Lower lobe of right lung (tissue), 2 donors: ENCODE measurements at places on chromosomes 1 and 21.

- H3K4me3 ChIP-seq, result no peak overlapping the region
- no peak for DNase-seq
- no peaks in the 10 kb centered on the region for H3K36me3 ChIP-seq
- H3K4me1 ChIP-seq, result no peaks in the 10 kb centered on the region
These were observed 6.8 kb downstream of the CDCA8 start for GRCh38 chr1:37699147-37699546.

GRCh38 chr1:1835546-1835945, 55.3 kb downstream of the GNB1 start:
- no peak overlapping the region for H3K27ac ChIP-seq
- no peaks in the 10 kb centered on the region for H3K27me3 ChIP-seq
- no peak overlapping the region for H3K4me3 ChIP-seq
- peaks cover 46% of the 10 kb centered on the region for H3K36me3 ChIP-seq

DNA sequence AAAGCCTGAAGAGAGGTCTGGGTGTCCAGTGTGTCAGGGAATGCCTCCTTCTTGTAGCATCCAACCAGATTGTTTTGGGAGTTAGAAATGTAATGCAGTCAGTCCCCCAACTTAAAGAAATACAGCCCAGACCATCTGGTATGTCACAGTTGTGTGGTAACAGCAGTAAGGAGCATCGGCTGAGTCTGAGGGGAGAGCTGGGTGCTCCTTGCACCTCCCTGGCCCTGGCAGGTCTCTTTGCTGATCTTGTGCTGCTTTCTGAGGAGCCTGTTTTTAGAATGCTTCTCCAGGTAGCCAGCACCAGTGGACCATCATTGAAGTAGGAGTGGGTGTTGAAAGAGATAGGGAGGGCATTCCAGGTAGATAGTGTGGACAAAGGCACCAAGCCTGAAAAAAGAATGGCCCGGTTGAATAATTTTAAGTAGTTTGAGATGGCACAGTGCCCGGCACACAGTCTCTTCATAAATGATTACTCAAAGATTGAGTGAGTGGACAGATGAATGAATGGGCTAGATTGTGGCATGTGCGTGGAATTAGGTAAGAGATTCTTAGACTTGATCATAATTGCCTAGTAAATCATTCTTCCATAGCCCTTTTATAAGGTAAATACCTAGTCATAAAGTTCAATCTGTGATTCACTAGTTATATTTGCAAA, 46.5 kb downstream of the LAMC1 start:
- DNase-seq, result peak; percentile 52
- H3K36me3 ChIP-seq, result no peaks in the 10 kb centered on the region
- H3K27ac ChIP-seq, result peak overlapping the region; percentile 0
- H3K4me3 ChIP-seq, result no peak overlapping the region
- no peaks in the 10 kb centered on the region for H3K27me3 ChIP-seq

GRCh38 chr1:161784968-161785367, 18.8 kb downstream of the ATF6 start:
- H3K36me3 ChIP-seq, result peaks cover 84% of the 10 kb centered on the region
- no peaks in the 10 kb centered on the region for H3K27me3 ChIP-seq
- no peak overlapping the region for H3K27ac ChIP-seq
- no peak for DNase-seq
- H3K4me3 ChIP-seq, result no peak overlapping the region
- no peaks in the 10 kb centered on the region for H3K4me1 ChIP-seq

DNA sequence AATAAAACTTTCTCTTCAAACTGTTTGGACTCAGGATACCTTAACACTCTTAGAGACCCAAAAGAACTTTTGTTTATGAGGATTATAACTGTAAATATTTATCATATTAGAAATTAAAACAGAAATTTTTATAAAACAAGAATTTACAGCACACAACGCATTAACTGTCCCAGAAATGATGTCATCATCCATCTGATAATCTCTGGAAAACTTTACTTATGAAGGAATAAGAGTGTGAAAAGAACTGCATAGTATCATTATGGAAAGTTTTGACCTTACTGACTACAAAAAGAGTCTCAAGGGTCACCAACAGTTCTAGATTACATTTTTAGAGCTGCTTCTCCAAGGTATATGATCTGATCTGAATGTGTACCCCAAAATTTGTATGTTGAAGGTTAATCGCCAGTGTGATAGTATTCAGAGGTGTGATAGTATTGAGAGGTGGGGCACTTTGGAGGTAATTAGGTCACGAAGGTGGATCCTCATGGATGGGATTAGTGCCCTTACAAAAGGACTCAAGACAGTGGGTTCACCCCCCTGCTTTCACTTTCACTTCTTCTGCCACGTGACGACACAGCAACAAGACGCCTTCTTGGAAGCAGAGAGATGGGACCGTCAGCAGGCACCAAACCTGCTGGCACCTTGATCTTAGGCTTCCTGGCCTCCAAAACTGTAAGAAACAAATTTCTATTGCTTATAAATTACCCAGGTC, 95.7 kb upstream of the NR5A2 start:
- H3K27ac ChIP-seq, result no peak overlapping the region
- H3K4me1 ChIP-seq, result no peaks in the 10 kb centered on the region
- no peaks in the 10 kb centered on the region for H3K27me3 ChIP-seq
- H3K36me3 ChIP-seq, result no peaks in the 10 kb centered on the region

DNA sequence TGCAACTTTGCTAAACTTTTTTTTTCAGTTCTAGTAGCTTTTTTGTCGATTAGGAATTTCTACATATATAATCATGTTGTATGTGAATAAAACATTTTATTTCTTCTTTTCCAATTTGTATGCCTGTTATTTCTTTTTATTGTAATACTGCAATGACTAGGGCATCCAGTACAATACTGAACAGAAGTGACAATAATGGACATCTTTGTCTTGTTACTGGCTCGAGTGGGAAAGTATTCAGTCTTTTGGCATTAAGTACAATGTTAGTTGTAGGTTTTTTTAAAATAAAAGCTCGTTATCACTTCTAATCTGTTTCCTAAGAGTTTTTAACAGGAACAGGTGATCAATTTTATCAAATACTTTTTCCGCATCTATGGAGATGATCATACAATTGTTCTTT, 9.8 kb downstream of the STPG1 start:
- H3K27ac ChIP-seq, result no peak overlapping the region
- H3K4me1 ChIP-seq, result no peaks in the 10 kb centered on the region
- DNase-seq, result no peak
- no peaks in the 10 kb centered on the region for H3K36me3 ChIP-seq

GRCh38 chr1:67664048-67664447, 21.0 kb upstream of the GADD45A start:
- DNase-seq, result no peak
- no peaks in the 10 kb centered on the region for H3K36me3 ChIP-seq
- no peaks in the 10 kb centered on the region for H3K27me3 ChIP-seq
- H3K4me3 ChIP-seq, result no peak overlapping the region
- H3K27ac ChIP-seq, result no peak overlapping the region

- no peak overlapping the region for H3K4me3 ChIP-seq
- DNase-seq, result no peak
- no peaks in the 10 kb centered on the region for H3K36me3 ChIP-seq
- H3K4me1 ChIP-seq, result no peaks in the 10 kb centered on the region
- no peaks in the 10 kb centered on the region for H3K27me3 ChIP-seq
- no peak overlapping the region for H3K27ac ChIP-seq
These were observed 6.3 kb upstream of the EXO1 start for GRCh38 chr1:241841691-241842090.

DNA sequence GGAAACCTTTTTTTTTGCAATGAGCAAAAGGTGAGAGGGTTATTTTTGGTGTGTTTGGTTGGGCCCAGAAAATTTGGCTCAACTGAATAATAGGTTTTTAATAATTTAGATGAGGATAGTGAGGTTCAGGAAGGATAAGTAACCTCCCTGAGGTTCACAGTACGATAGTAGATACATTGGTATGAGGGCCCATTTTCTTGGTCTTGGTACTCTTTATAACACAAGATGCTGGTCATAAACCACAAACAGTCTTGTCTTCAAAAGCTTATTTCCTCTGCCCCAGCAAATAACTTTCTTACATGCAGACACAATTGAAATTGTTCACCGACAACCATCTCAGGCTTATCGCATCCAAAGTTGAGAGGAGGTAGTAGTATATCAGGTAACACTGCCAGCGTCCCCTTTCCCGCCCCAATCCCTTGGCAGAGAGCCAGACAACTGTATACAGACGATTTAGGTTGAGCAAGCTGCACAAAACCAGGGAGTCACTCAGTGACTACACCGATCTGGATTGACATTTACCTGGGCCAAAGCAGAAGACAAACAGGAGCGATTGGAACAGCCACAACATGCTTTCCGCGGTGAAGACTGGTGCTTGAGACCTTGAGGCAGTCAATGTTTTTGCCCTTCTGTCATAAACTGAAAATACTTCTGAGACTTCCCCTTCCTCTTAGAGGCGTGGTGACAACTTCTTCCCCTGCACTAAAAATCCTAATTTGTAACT, at the start of gene SLAMF6:
Gene SLAMF6, minus strand, starts transcription at position 634 of the 724 bp plus-strand sequence. Its CDS starts 63 bp downstream, at position 571.
- H3K4me1 ChIP-seq, result peaks cover 14% of the 10 kb centered on the region
- peak within 1 kb of the TSS; percentile 8 for H3K27ac ChIP-seq
- no peak for DNase-seq
- peak within 1 kb of the TSS; percentile 38 for H3K4me3 ChIP-seq
- no peaks in the 10 kb centered on the region for H3K27me3 ChIP-seq
- no peaks in the 10 kb centered on the region for H3K36me3 ChIP-seq

GRCh38 chr1:84742653-84743052, 52.4 kb upstream of the SSX2IP start:
- no peaks in the 10 kb centered on the region for H3K36me3 ChIP-seq
- no peak overlapping the region for H3K4me3 ChIP-seq
- peaks cover 5% of the 10 kb centered on the region for H3K27me3 ChIP-seq
- H3K4me1 ChIP-seq, result no peaks in the 10 kb centered on the region
- no peak overlapping the region for H3K27ac ChIP-seq

DNA sequence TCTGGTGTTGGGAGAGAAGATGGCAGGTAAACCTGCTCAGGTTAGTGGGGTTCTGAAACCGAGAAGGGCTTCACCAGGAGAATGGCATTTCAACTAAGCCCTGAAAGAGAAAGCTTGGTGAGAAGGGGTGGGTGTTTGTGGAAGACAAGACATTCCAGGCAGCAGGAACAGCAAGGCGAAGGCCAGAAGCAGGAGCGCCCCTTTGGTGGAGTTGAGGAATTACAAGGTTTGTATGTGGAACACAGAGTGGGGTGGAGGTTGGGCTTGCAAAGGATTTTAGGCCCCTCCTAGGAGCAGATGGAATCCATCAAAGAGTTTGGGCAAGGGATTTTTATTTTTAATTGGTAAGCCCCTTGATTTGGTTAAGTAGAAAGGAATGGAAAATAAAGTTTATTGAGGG, 24.8 kb upstream of the ELOA start:
- H3K27ac ChIP-seq, result no peak overlapping the region
- H3K27me3 ChIP-seq, result no peaks in the 10 kb centered on the region
- no peaks in the 10 kb centered on the region for H3K36me3 ChIP-seq
- no peak overlapping the region for H3K4me3 ChIP-seq
- no peak for DNase-seq
- H3K4me1 ChIP-seq, result no peaks in the 10 kb centered on the region

DNA sequence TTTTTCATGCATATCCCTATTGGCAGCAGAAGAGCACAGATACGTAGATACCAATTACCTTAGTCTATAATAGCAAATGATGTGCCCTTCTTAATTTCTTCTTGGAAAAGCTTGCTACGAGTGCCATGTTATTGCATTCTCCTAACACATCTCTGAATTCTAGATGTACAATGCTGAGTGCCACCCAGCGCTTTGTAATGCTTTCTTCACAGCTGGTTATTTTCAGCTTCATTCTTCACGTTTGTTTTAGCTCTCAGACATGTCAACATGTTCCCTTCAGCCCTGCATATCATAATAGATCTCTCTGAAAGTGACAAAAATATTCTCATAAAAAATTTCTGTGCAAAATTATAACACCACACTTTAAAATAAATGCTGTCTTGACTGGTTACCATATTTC, 981.2 kb downstream of the TTLL7 start:
- DNase-seq, result no peak
- H3K27ac ChIP-seq, result no peak overlapping the region
- H3K4me3 ChIP-seq, result no peak overlapping the region
- no peaks in the 10 kb centered on the region for H3K36me3 ChIP-seq
- no peaks in the 10 kb centered on the region for H3K27me3 ChIP-seq
- no peaks in the 10 kb centered on the region for H3K4me1 ChIP-seq

DNA sequence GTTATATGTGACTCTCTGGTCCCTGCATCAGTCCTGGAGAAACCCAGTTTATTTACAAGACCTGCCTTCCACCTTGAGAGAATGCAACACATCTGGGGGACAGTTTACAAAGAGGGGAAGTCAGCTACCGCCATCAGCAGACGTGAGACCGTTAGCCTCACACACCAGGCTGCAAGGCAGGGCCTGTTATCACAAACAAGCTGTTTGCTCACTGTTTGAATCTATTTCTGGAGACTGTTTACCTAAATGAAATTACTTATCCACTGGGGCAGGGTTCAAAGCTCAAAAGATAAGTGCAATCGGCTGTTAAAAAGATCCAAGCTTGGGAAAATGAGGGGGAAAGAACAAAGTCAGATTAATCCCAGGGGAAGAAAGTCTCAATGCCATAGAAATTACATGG, 134.4 kb downstream of the ZNF281 start:
- H3K36me3 ChIP-seq, result no peaks in the 10 kb centered on the region
- no peaks in the 10 kb centered on the region for H3K4me1 ChIP-seq
- H3K27ac ChIP-seq, result no peak overlapping the region
- no peaks in the 10 kb centered on the region for H3K27me3 ChIP-seq
- H3K4me3 ChIP-seq, result no peak overlapping the region
- no peak for DNase-seq
